ENCODE measurements at places on chromosomes 1 and 21.

DNA sequence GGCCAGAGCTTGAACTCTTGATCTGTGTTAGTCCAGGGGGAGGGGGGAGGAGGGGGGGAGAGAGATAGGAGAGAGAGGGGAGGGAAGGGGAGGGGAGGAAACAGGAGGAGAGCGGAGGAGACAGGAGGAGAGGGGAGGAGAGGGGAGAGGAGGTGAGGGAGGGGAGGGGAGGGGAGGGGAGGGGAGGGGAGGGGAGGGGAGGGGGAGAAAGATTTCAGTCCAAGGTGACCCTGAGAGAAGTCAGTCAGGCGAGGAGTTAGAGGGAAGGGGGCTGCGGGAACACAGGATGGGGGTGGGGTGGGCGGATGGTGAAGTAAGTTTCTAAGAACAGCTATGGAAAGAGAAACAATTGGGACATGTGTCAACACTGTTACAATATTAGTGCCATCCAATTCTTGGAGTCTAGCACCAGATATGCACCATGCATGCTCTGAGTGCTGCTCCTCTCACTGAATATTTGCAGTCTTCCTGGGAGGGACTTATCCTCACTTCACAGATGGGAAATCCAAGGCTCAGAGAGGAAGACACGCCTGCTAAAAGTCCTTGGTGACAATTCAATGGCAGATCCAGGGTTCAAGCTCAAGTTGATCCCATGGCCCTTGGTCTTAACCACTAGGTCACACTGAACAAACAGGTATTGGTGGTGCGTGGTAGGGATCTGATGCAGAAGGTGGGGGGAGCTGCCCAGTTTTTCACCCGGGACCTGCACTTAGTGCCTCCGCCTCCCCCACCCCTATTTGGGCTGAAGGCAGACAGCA is 42.5 kb upstream of the ECE1 start:
- no peak for DNase-seq

- DNase-seq: no peak
These were observed 13.6 kb downstream of the GJA4 start for GRCh38 chr1:34806396-34806795.

DNA sequence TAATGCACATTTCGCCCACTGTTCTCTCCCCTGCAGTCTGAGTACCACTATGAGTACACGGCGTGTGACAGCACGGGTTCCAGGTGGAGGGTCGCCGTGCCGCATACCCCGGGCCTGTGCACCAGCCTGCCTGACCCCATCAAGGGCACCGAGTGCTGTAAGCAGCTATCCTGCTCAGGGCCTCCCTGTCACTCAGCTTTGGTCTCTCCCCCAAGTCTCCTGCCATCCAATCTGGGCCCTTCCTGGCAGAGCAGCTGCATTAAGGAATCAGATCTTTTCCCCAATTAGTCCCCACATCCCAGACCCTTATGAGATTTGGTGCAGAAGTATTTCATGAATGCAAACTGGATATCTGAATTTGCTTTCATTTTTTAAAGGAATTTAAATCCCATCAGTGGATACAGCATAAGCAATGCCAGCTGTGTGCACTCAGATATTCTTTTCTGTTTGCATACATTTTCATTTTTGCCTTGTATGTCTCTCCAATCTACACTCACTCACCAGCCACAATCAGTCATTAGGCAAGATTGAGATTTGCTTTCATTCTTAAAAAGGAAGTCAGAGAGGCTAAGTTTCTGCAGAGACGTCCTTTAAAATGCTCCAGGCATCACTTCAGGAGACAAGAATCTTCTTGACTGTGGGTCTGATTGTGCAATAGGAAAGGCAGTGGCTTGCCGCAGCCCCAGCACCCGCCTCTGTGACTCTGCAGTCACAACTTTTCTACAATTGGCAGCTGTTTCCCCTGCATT is 48.1 kb downstream of the ELAPOR1 start:
- no peak for DNase-seq

DNA sequence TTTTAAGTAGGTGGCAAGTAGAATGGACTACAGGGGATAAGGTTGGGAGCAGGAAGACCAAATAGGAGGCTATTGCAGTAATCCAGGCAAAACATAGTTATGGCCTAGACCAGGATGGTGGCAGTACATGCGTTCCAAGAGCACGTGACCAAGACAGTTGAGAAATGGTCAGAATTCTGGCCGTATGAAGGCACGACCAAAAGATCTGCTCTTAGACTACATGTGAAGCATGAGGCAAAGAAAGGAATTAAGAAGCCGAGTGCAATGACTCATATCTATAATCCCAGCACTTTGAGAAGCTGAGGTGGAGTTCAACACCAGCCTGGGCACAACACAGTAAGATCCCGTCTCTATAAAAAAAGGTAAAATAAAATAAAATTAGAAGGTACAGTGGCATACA is 71.3 kb downstream of the LUZP1 start:
- DNase-seq: no peak

GRCh38 chr1:183881387-183882131 is 76.6 kb downstream of the RGL1 start:
- peak; percentile 86 for DNase-seq

- no peak for DNase-seq
These were observed 252.4 kb downstream of the FGGY start for GRCh38 chr1:59549066-59549837.

- no peak for DNase-seq
These were observed at the start of gene UBE2G2 for GRCh38 chr21:44801468-44802395. UBE2G2 (minus strand) TSS chr21:44801820; CDS start chr21:44801748, 72 bp downstream.

GRCh38 chr1:248631354-248632008 is 3.4 kb downstream of the OR2T11 start:
- no peak for DNase-seq

DNA sequence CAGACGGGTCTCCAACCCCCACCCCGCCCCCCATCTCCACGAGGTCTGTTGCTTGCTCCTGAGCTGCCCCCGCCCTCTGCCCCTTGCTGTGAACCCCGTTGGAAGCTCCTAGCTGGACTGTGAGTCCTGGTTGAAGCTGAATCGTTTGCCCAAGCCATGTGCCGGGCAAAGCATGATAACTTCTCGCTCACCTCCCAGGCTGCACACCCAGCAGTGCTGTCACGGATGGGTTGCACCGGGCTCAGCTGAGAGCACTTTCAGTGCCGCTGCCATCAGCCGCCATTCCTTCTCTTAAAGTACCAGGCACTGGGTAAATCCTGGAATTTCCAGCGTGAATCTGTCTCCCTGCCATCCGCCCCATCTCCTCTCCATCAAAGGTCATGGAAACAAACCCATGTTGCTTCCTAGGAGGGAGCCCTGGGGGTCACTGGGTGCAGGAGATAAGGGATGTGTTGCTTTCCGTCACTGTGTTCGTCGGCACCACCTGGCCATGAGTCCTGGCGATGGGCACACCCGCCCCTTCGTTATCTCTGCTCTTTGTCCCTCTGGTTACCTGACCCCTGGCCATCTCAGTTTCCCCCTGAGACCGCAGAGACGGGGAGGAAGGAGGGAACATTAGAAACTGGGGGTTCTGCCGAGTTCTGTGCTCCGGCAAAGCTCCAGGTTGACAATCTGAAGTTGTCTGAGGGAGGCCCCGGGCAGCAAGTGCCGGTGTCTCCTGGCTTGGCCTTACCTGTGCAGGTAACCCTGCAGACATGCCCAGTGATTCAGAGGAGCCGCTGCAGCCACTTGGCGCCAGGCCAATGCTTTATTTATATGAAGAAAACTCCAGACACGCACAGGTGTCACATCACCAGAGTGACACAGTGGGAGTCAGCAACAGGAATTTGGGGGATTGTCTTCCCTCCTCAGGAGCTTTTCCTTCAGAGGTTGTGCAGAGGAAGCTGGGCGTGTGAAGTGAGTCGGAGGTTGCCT is 2.7 kb downstream of the PDE9A start:
- no peak for DNase-seq

DNA sequence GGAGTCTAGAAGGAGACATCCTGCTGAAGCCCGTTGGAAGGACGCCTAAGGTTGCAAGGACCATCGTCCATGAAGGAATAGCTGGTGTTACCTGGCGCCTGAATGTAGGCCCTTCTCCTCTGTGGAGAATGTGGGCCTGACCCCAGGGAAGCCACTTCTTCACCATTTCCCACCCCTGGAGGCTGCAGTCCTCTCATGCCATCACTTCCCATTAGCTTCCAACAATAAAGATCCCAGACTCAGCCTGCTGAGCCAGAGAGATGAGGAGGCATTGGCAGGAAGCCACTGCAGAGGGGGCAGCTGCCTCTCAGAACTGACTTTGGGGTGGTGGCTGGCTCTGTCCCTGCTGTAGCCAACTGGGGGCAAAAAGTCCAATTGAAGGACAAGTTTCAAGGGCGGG is 21.3 kb upstream of the KCNE2 start:
- DNase-seq: no peak

- DNase-seq: no peak
These were observed 129.0 kb downstream of the DMRTB1 start for GRCh38 chr1:53588053-53588779.

GRCh38 chr1:29895201-29895600 is 658.9 kb downstream of the PTPRU start:
- DNase-seq: no peak

GRCh38 chr1:222759451-222760035 is 22.5 kb downstream of the FAM177B start:
- no peak for DNase-seq

DNA sequence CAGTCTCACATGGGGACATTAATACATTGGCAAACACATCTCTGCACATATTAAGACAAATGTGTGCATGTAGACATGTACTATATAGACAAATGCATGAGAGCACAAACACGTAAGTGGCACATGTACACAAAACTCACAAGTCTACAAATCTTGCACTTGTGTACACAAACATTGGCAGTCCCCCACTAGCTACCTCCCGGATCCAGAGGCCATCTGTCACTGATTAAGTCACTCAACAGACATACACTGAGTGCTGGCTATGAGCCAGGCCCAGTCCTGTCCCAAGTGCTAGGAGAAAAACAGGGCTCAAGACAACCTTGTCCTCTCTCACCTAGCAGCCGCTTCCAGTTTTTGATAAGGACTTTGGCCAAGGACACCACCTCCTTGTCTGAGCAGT is 7.0 kb downstream of the TCEA3 start:
- no peak for DNase-seq

DNA sequence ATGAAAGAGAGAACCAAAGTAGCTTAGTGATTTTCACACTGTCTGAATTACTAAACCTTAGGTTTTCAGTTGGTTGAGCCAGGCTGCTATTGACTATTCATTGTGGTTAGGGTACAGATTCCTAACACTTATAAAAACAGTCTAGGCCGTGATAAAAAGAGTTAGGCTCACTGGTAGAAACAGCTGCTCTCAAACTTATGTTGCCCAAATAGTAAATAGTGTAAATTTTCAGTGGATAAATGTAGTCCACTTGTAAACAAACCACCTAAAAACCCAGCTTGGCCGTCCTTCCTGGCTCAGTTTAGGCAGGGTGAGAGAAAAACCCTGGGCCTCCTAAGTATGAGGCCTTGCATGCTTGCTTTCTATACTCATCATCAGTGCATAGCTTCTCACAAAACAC is 34.9 kb downstream of the ARID1A start:
- no peak for DNase-seq

GRCh38 chr1:111582016-111582415 is 37.6 kb upstream of the RAP1A start:
- no peak for DNase-seq

DNA sequence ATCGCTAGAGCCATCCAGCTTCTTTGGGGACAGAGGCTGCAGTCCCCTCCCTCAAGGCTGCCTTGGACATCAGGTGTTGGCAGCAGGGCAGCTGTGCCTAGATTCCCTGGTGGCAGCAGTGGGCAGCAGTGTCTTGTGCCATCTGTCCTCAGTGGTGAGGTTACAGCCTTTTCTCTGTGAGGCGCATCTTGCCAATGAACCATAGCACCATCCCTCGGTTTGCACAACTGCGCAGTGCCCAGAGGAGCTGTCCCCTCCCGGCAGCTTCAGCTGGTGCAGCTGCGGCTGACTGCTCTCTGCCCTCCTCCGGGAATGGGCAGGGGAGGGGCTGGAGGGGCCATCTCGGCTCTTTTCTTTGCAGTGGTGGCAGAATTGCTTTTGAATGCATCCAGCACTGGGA is 59.0 kb upstream of the C8B start:
- DNase-seq: no peak

GRCh38 chr1:109113590-109114341 is at the start of gene ELAPOR1:
ELAPOR1 (plus strand) TSS chr1:109114115; CDS start chr1:109114184, 69 bp downstream.
- DNase-seq: no peak

GRCh38 chr1:78088015-78088414 is 42.2 kb downstream of the GIPC2 start:
- no peak for DNase-seq

GRCh38 chr1:155195201-155196102 is 12.2 kb downstream of the THBS3 start:
- no peak for DNase-seq

Data from astrocyte of the cerebellum (primary cell).